ENCODE measurements at places on chromosomes 3 and 15.

DNA sequence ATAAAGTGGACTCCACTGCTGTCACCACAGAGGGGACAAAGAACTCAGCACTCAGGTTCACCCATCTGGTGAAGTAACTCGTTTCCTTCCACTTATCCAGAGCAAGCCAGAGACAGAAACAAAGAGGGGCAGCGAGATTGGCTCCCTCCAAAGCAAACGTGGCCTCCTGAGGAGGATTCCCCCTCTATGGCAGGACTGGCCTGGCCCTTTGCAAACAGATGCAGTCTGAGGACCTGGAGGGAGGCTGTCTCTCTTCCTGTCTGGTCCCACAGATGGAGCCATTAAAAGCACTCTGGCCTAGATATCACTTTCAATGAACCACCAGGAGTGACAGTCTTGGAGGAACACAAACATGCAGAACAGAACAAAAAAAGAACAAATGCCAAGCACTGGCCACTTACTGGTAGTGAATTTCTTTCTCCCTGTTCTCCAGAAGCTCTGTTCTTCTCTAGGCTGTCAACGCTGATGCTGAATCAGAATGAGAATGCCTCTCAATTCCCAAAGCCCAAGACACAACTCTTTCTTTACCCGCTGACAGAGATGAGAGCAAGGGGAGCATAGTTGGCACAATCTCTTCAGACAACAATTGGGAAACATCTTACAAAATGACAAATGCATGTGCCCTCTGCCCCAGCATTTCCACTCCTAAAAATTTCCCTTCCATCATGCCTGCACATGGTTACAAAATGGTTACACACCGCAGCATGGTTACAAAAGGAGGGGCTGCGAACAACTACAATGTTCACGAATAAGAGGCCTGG is 14.3 kb downstream of the KLHL25 start:
- DNase-seq: no peak

DNA sequence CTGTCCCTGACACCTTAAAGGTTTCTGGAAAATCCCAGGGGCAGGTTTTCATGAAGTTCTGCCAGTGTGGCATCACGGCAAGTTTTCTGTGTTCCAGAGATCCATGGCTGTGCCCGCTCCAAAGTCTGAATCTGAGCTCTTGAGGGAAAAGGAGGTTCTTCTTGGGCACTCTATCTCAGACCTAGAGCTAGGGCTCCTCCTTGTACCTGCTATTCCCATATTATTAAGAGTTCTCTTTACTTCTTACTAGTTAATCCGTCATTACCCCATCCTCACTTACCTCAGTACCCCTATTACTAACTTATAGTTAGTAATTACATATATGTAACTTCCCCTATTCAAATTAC is 5.9 kb upstream of the TRA2B start:
- DNase-seq: no peak

DNA sequence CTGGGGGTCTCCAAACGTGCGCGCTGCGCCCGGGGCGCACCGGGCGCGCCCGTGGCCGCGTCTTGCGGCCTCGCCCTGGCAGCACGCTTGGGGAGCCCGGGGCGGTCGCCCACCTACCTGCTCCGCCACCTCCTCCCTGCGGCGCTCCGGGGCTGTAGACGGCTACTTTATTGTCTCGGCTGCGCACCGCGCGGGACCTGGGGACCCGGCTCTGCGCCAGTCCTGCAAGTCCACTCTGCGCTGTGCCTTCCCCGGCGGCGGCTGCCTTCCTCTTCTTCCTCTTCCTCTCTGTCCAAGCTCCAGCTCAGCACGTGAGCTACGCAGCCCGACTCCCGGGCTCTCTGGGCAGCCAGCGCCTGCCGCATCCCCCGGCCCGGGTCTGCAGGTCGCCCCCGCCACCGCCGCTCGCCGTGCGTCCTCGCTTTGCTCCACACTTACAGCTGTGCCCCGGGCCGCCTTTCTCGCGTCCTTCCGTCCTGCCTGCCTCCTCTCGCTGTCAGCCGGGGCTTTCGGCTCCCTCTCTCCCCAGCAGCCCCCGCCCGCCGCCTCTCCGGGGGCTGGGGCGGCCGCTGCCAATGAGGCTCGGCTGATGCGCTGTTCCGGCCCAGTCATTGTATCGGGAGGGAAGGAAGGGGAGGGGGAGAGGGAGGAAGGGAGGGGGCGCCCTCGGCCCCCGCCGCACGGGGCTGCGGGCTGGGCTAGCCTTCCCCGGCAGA is 156.4 kb upstream of the FRMD4B start:
- DNase-seq: no peak

GRCh38 chr15:66935688-66936087 is 129.7 kb upstream of the SMAD3 start:
- no peak for DNase-seq

GRCh38 chr15:92810418-92811138 is 89.5 kb upstream of the CHD2 start:
- peak; percentile 85 for DNase-seq

DNA sequence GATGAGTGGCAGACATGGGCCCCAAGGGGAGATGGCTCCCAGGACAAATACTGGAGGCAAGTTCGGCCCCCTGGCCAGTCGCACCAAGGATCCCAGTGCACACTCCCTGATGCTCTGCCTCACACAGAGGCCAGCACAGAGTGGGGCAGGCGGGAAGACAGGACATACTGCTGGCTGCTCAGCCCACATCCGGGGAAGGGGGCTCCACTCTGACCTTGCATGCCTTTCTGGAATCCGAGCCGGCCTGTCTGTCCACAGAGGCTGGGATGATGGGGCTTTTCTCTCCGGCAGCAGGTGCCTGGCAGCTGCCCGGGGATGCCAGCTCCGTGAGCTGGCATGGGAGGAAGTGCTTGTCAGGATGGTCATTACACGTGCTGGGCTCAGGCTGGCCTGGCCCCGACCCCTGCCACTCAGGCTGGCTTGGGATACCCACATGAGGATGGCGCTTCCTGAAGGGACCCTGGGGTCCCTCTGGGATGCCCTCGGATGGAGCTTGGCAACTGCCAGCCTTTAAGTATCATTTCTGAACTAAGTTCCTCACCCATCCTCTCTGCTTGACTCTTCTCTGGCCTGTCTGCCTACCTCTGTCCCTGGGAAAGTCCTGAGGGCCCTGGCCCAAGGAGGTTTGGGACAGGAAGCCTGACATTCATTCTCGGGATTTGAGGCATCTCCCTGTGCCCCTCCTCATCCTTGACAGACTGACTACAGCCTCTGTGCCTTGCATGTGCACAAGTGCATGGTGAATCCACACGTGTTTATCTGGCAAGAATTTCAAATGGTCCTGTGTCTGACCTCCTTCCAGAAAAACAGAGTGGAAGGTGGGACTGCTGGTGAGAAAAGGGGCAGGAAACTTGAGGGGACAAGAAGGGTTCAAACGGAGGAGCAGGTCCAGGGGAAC is 46.5 kb downstream of the EXOG start:
- no peak for DNase-seq

Data from uterus (tissue), 4 donors.